ENCODE measurements at places on chromosomes 5 and 9.

- no peak for DNase-seq
Measured at GRCh38 chr5:36680066-36680465, 73.7 kb downstream of the SLC1A3 start.

- DNase-seq = no peak
Measured at GRCh38 chr5:8766448-8766847, 779.4 kb downstream of the SEMA5A start.

- no peak for DNase-seq
Measured at GRCh38 chr5:44619875-44620610, 188.7 kb upstream of the MRPS30 start.

DNA sequence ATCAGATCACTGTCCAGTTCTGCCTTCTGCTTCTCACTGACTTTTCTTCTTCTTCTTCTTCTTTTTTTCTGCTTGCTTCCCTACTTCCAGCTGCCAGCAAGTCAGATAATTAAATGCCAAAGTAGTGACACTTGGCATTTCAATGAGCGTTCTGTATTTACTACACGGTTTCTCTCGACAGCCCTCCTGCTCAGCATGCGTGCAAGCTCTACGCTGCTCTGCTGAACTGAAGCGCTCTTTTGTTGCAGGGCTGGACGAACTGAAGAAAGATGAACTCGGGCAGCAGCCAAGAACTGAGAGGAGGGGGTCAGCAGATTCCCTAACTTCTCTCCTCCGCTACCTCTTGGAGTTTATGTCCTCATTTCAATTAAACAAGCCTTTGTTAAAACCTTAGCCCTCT is 319.1 kb downstream of the GLIS3 start:
- no peak for DNase-seq

- no peak for DNase-seq
Measured at GRCh38 chr5:16864631-16865131, 71.4 kb downstream of the MYO10 start.

DNA sequence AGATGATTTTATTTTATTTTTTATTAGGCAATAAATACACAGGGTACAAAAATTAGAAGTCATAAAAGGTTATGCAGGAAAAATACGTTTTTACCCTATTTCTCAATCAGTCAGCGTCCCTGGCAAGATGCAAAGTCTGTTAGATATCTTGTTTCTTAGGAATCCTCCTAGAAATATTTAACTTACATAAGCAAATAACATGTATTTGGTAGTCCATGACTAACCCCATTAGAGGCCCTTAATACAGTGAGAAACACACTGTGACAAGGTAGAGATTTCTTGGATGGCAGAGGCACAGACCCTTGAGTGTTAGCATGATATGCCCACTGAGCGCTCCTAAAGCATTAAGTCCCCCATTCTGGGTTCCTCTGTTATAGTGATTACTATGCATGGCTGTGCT is 121.2 kb upstream of the ADAMTSL1 start:
- no peak for DNase-seq

GRCh38 chr5:141958113-141958512 is at the start of gene PCDH12:
Gene PCDH12, minus strand, starts transcription at chr5:141958202. Its CDS starts 351 bp downstream, at chr5:141957851.
- DNase-seq = no peak

GRCh38 chr5:54717870-54718269 is 200.3 kb downstream of the SNX18 start:
- no peak for DNase-seq

DNA sequence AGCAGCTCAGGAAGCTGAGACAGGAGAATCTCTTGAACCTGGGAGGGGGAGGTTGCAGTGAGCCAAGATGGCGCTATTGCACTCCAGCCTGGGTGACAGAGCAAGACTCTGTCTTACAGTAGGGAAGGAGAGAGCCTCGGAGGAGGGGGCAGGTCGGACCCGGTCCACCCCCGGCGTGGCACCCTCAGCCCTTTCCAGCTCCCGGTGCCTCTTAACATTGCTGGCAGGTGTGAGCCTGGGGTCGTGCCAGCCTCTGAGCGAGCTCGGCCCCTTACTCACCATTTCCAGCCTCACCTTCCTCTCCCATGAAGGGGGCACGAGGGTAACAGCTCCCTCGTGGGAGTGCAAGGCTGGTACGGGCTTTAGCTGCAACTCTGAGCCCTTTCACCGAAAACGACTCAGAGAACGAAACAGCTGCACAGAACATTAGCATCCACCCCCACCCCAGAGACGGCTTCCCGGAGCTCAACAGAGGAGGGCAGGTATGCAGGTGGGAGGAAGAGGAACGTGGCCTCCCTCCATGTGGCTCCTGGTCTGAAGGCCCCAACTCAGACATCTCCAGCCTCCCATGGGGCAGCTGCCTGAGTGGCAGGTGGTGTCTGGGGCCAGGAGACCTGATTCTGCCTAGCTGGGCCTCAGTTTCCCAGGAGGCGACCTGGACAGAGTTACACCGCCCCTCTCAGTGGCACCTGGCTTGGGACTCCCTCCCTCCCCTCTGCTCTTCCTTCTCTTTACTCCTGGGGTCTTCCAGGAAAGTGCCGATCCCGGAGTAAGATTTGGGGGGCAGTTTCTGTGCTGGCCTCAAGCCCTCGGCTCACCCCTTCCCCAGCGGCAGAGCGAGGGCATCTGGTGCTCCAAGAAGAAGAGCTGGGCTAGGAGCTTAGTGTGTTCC is 28.5 kb upstream of the ABO start:
- DNase-seq = no peak

DNA sequence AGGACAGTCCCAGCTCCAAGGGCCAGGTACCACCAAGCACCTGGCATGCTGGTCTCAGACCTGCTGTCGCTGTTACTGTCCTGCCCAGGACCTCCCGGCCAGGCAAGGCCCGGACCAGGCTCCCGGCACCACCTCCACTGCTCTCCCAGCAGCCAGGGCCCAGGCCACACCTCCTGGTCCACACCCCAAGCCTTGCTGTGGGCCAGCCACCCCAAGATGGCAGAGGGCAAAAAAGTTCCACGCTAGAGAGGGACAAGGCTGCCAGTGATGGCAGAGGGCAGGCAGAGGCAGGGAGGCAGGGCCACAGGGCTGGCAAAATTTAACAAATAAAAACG is 1.1 kb downstream of the DNLZ start:
- no peak for DNase-seq

Measured in islet precursor cell (in vitro differentiated cells).